Activated CD4-positive, alpha-beta T cell treated with anti-CD3 and anti-CD28 coated beads, Interleukin-2, amount 50 U/mL, for 48 hours (primary cell): ENCODE measurements at places on chromosomes 12 and 14.

DNA sequence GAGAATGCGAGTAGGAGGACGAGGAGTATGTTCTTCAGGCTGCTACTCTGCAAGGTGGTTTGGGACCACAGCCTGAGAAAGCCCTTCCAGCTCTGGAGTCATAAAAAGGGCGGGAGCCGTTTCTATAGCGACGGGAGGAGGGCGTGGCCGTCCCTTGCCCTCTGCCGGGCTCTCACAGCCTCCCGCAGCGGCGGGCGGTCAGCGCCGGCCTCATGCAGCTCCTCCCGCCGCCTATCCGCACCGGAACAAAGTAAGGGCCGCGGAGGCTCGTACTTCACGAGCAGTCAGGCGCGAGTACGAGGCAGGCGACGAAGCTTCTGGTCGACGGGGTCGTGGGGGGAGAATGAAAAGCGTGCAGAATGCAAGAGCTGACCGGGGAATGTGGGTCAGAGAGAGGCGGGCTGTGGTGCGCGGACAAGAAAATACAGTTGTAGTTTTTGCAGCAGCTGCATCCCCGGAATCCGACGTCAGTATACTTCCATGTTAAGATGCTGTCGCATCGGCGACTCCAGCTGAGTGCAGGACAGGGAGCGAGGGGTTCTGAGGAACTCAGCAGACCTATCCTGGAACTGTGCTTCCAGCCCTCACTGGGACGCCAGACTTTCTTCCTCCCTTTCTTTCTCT, at the start of gene DYRK4:
DYRK4 (plus strand) TSS at position 175 of the 624 bp plus-strand sequence; CDS start at position 213, 38 bp downstream.
- DNase-seq: peak; percentile 8

GRCh38 chr12:60437297-60437696, 841.5 kb downstream of the SLC16A7 start:
- DNase-seq: no peak

- DNase-seq: no peak
These were observed 21.7 kb upstream of the CRIP2 start for GRCh38 chr14:105452963-105453362.

DNA sequence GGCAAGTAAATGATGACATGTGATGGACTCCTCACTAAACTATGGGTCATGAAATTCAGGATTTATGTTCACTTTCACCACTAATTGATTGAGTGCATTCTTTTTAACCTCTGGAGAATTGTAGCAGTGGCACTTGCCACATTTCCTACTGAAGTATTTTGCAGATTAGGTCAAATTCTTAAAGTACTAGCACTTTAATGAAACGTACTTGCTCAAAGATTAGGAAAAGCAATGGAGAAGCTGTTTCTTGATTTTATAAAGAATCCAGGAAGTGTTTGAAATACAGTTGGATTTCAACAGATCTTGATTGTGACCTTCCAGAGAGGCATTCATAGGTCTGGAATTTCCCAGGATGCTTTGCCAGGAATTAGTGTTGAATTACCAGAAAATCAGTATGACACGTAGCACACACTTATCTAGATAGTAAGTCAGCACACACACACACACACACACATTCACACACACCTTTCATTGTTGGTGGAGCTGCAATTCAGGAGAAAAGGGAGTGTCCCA, 162.6 kb downstream of the MYRFL start:
- DNase-seq: no peak

GRCh38 chr12:3421191-3421978, 69.6 kb upstream of the PRMT8 start:
- no peak for DNase-seq

- no peak for DNase-seq
These were observed 252.2 kb upstream of the GRIP1 start for GRCh38 chr12:66931091-66931490.

GRCh38 chr12:45434094-45434493, 218.2 kb downstream of the ANO6 start:
- no peak for DNase-seq

GRCh38 chr12:119826661-119827445, 50.3 kb downstream of the CIT start:
- no peak for DNase-seq

DNA sequence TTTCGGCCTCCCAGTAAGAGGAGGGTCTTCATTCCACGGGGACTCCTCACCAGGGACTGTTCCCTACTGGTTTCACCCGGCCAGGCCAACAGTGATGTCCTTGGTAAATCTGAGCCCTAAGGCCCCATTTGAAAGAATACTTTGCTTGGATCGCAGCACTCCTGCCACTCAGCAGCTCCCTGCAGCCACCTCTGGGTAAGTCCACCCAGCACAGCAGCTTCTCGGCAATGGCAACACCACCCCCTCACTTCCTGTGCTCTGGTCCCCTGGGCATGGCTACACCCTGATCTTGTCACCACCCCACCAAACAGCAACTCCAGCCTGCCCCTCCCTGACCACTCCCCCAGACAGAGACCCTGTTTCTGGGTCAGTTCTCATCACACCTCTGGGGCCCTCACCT, 100.3 kb downstream of the SETD3 start:
- DNase-seq: no peak

- no peak for DNase-seq
These were observed 18.6 kb downstream of the DDX24 start for GRCh38 chr14:94062344-94062940.

GRCh38 chr14:34450958-34451357, 11.1 kb downstream of the SPTSSA start:
- DNase-seq: no peak

DNA sequence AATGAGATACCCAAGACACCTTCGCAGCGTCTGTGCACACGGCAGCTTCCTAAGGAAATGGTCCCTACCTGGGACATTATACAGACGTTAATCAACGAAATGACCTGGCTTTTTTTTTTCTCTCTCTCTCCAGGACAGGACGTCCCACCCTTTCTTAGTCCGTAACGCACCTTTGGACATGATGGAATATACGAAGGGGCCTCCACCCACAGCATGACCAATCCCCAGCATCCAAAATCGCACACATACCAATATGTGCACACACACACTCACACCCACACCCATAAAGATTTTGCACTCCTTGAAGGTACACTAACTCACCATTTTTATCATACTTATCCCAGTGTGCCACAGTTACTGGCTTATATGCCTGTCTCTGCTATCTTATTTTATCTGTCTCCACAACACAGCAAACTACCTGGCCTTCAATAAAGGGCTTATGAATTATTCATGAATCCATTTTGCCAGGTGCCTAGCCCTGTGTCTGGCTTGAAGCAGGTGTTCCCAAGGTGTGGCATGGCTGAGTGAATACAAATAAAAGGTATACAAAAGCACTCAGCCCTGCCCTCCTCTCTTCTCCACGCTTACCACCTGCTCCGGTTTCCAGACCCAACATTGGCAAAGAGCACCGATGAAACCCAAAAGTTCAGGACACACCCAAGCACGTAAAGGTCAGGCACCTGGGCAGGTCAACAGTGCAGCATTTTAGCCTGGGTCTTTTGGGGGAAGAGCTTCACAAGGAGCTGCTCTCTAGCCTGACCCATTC, 2.2 kb downstream of the SCNN1A start:
- no peak for DNase-seq

GRCh38 chr14:51248016-51248987, 8.3 kb downstream of the TMX1 start:
- no peak for DNase-seq

- no peak for DNase-seq
These were observed 216.2 kb downstream of the DPF3 start for GRCh38 chr14:72677664-72678063.

GRCh38 chr12:43060742-43061141, 471.2 kb upstream of the PRICKLE1 start:
- no peak for DNase-seq

DNA sequence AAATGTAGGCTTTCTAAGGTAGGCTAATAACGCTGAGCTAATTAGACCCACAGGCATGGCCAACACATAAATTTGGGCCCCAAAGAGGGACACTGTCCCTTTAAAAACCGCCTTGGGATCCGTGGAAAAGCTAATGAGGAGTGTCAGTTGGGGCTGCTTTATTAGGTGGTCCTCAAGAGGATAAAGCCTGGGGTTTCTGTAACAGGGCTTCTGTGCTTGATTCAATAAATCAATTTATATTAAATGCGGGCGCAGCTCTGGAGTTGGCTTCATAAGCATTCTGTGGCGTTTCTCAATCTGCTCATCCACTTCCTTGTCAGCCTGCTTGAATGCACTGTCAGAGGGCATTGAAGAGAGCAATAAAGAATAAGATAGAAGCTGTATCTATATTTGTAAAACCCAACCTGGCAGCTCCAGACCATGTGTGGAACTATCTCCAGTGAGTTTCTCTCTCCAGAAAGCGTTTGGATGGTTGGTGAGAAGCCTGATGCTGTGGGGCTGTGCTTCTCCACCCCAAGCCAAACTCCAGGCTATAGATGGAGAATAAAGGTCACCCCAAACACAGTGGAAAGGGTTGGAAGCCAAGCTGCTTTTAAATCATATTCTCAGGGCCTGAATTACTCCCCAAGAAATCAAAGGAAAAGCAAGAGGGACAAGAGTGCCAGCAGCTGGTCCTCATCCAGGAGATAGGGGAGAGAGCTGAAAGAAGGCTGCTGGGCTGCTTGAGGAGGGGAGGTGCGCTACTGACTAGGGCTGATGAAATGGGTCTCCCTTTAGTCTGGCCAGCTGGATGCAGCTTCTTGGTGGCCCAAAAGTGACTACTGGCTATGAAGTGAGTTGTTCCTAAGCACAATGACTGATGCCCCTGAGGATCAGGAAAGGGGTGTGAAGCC, 222.0 kb downstream of the PPM1H start:
- DNase-seq: no peak

DNA sequence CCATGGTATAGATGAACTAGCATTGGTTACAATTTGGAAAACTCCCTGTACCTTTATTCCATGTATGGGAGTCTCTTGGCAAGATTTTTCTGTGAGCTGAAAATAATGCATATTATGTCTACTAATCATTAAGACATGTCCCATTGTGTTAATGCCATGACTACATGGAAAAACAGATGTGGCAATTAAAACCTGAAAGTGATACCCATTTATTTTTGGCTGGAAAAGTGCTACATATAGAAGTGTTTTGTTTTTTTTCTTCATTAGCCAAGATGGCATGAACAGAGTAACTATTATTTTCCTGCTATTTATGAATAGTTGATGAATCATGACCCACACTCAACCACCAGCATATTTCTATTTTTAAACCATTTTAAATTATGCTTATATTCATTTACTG, 58.2 kb downstream of the ALG10B start:
- no peak for DNase-seq

DNA sequence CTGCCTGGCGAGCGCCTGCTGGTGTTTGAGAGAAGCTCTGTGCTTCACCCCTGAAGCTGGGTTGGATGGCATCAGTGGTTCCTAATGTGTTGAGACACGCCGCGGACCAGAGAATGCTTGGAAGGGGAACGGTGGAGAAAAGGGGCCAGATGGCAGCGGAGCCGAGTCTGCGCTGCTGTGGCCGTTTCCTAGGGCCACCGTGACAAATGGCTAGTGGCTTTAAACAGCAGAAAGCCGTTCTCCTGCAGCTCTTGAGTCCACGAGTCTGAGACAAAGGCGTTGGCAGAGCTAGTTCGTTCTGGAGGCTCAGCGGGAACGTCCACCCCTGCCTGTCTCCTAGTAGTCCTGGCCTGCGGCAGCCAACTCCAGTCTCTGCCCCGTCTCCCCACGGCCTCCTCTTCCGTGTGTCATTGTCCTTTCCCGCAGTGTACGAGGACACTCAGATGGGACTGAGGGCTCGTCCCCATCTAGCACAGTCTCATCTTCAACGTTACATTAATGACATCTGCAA, 103.6 kb downstream of the ADGRD1 start:
- DNase-seq: no peak

- no peak for DNase-seq
These were observed 69.9 kb downstream of the RBM19 start for GRCh38 chr12:113896194-113896593.

DNA sequence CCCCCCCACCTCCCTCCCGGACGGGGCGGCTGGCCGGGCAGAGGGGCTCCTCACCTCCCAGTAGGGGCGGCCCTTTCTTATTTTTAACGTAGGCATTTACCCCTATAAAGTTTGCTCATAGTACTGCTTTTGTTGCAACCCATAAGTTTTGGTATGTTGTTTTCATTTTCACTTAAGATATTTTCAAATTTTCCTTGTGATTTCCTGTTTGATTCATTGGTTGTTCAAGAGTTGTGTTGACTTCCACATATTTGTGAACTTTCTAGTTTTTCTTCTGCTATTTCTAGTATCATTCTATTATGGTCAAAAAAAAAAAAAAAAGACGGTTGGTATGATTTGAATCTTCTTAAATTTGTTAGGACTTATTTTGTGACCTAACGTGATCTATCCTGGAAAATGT, 6.5 kb downstream of the NOXRED1 start:
- no peak for DNase-seq

DNA sequence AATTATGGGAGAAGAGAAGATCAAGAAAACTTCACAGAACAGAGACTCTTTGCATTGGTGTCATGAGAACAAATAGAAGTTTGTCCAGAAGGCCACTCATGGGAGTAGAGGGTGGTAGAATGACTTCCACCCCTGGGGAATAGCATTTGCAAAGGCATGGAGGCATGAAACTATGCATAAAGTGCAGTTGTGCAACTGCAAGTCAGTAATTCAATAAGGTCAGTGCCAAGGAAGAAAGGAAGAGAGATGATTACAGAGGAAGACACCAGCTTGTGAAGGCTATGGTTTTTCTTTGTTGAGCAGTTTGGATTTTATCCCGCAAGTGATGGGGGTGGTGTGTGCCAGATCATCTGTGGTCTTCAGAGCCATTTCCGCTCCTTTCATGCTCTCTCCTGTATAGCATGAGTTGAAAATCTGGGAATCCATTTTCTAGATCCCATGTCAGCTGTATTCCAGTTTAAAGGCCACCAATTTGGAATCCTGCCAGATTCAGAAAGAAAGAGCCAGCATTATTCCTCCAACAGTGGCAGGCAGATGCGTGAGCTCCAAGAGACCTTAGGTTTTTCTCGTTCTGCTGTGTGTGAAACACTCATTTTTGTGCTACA, 67.6 kb upstream of the GRIN2B start:
- DNase-seq: no peak

- no peak for DNase-seq
These were observed 73.4 kb downstream of the CAPZA3 start for GRCh38 chr12:18811273-18811672.

- DNase-seq: no peak
These were observed 6.1 kb upstream of the SERPINA11 start for GRCh38 chr14:94458558-94459205.

GRCh38 chr14:21017528-21018245, 7.2 kb downstream of the NDRG2 start:
- DNase-seq: no peak

DNA sequence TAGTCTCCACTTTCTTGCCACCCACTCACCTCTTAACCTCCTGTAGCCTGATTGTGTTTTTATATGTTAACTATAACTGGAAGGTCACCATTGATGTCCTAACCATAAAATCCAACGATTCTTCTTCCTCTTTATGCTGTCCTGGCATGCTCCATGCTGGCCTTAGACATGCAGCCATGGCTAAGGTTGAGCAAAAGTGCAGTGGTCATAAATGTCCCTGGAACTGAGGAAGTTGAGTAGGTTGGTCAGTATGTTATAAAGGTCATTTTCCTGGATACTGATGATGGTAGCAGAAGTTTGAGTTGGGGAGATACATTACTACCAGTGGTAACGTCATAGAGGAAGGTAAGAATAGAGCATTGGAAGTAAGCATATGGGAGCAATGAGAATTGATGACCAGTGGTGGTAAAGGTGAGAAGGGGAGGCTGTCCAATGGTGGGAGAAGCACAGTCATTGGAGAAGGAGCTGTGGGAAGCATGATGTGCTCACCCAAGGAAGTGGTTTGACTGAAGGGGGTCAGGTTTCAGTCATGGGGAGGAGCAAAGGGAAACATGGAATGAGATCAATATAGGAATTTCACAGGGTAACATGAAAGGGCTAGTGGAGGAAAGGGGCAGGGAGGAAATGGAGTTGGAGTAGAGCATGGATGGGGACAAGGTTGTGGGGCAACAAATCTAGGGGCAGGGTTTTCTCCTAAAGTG, 240.8 kb downstream of the DACT1 start:
- no peak for DNase-seq

GRCh38 chr12:54616933-54617680, 17.6 kb downstream of the LACRT start:
- DNase-seq: no peak
